GM04504 (cell line): ENCODE measurements at places on chromosomes 7 and 10.

DNA sequence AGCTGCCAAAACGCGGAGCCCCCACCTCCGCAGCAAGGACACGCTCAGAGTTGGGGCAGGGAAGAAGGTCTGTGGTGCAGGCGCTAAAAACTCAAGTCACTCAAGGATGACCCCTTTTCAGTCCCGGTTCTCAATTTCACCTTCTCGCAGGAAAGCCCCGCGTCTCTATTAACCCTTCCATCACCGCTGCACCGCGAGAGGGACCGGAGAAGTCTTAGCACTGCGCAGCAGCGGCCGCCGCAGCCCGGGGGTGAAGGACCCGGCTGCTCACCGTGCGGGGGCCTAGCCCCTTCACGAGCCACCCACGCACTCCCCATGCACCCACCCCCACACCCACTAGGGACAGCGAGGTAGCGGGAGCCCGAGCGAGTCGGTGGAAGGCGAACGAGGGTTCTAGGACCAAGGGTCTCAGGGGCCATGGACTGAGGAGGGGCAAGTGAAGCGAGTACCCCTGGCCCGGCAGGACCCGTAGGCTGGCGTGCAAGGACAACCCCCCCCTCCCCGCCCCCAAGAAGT lies 162.9 kb downstream of the SH3PXD2A start:
- DNase-seq: no peak

- no peak for DNase-seq
Observed at GRCh38 chr10:6061056-6061455, 1.1 kb downstream of the IL2RA start.

DNA sequence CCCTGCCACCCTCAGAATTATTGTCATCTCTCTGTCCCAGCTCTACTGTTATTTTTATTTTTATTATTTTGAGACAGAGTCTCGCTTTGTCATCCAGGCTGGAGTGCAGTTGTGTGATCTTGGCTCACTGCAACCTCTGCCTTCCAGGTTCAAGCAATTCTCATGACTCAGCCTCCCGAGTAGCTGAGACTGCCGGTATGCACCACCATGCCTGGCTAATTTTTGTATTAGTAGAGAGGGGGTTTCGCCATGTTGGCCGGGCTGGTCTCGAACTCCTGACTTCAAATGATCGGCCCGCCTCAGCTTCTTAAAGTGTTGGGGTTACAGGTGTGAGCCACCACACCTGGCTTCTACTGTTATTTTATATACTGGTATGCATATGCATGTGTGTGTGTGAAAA lies 11.0 kb downstream of the CALHM2 start:
- no peak for DNase-seq

- DNase-seq: no peak
Observed at GRCh38 chr10:79021331-79021907, 47.3 kb upstream of the ZMIZ1 start.

DNA sequence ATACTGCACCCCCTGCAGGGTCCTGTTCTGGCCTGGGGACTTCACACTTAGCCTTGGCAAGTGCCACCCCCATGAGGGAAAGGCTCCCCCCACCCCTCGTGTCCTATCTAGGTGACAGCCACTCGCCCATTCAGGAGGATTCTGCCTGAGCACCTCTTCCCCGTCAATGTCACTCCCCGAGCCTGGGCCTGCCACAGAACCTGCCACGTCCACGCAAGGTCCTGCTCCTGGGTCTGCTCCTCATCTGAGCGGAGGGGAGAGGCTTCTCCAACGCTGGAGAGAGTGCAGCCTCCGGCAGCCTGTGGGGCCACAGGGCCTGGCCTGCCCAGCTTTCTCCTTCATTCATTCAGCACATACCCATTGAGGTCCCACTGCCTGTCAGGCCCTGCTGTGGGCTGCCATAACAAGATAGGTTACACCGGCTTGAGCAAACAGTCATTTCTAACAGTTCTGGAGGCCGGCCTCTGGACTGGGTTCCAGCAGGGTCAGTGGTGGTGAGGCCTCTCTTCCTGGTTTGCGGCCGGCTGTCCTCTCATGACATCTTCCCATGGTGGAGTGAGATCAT lies 92.0 kb upstream of the RET start:
- no peak for DNase-seq

GRCh38 chr7:7772397-7772821 lies 54.0 kb upstream of the RPA3 start:
- no peak for DNase-seq
